ENCODE measurements at places on chromosomes 3 and 15.
A peak's percentile ranks its signal among the peaks of the same experiment; 100 is the strongest.

- DNase-seq = no peak
Measured at GRCh38 chr15:87549860-87550259, 706.7 kb downstream of the NTRK3 start.

DNA sequence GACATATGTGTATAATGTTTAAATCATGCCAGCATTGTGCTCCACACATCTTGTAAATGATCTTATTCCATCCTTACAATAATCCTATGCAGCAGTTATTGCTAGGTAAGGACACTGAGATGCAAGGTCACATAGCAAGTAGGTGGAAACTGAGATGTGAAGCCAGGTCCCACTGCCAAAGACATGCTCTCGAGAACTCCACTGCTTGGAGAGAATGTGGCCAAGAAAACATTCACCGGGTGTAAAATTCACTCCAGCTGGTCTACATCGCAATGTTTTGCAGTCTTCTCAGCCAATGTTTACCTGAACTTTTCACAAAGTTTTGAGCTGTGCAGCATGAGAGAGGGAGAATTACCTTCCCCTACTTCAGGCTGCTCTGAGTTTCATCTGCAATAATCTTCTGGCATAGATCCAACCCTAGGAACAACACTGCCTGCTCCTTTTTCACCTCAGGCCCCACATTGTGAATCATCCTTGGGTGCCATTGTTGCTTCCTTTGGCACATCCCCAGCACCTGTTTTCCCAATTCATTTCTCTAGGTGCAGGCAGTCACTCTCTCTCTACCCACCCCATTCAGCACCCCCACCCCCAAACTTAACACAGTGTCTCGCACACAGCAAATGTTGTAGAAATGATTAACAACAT is 53.5 kb upstream of the PRTG start:
- DNase-seq = no peak

GRCh38 chr15:89999676-90000185 is 1.4 kb upstream of the ZNF710 start:
- no peak for DNase-seq

- DNase-seq = no peak
Measured at GRCh38 chr3:46029953-46030543, 2.8 kb upstream of the XCR1 start.

GRCh38 chr3:8969241-8969640 is 6.0 kb upstream of the RAD18 start:
- no peak for DNase-seq

- no peak for DNase-seq
Measured at GRCh38 chr3:9627901-9628633, 21.2 kb upstream of the MTMR14 start.

GRCh38 chr15:63389902-63390670 is 8.4 kb upstream of the CA12 start:
- DNase-seq = peak; percentile 93

- DNase-seq = peak; percentile 16
Measured at GRCh38 chr3:54270816-54271526, 148.6 kb downstream of the CACNA2D3 start.

DNA sequence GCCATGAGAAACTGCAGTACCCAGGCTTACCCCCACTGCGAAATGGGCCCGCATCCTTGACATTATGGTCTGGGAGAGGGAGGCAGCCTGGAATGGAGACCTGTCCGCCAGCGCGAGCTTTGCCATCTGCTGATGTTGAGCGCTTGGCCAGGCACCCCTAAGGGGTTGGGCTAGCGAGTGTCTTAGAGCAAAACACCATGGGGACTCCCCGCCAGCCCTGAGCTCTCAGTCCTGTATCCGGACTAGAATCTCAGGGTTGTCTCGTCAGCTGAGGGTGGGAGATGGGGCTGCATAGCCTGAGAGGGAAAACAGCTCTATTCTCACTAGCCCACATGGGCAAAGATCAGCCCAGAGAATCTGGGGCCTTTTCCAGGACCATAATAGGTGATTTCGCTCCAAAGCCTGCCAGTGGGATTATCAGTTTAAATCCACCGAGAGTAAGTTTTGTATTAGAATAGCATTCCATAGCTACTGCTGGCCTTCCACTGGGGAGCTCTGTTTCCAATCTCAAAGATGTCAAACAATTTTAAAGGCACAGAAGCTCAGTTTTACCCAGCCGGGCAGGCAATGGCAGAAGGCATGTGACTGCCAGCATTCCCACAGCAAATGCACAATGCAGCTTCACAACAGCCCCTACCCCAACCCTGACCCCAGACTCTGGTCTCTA is 167.5 kb upstream of the TPM1 start:
- DNase-seq = no peak

DNA sequence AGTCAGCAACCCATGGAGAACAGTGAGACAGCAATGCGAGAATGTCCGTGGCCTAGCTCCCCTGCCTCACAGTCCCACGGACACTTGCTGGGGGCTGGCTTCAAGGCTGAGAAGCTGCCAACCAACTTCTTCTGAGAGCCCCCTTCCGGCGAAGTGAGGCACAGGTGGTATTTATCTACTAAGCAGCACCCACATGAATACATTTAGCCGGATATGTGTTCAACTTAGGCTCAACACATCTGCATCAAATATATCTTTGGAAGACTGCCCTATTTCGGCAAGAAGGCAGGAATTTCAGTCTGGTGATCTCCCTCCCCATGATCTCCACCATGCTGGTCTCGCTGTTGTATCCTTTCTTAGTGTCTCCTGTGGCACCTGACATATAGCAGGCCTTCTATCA is 340.9 kb upstream of the NR2E3 start:
- no peak for DNase-seq

GRCh38 chr3:4977001-4977852 is 2.0 kb upstream of the BHLHE40 start:
- DNase-seq = peak; percentile 7

- DNase-seq = no peak
Measured at GRCh38 chr3:27147215-27147614, 222.0 kb downstream of the NEK10 start.

- no peak for DNase-seq
Measured at GRCh38 chr15:46450810-46451182, 816.0 kb downstream of the SQOR start.

GRCh38 chr3:42658771-42659390 is 5.4 kb downstream of the ZBTB47 start:
- no peak for DNase-seq

DNA sequence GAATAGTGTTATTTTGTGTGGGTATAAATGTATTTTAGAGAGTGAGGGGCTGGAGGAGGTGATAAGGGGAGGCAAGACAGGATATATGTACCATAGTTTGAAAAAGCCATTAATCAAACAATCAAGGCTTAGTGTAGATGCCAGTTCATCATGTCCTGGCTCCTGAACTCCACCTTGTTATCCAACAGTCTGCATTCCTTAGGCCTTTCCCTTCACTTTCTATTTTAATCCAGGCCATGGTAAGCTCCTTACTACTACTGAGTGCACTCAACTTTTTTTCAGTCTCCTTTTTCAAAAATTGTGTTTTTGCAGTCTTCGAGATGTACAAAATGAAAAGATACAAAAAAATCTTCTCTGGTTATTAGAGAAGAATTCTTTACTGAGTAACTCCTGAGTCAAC is 700.5 kb upstream of the NAALADL2 start:
- DNase-seq = no peak

- DNase-seq = no peak
Measured at GRCh38 chr3:130543322-130543721, 26.3 kb downstream of the COL6A6 start.

DNA sequence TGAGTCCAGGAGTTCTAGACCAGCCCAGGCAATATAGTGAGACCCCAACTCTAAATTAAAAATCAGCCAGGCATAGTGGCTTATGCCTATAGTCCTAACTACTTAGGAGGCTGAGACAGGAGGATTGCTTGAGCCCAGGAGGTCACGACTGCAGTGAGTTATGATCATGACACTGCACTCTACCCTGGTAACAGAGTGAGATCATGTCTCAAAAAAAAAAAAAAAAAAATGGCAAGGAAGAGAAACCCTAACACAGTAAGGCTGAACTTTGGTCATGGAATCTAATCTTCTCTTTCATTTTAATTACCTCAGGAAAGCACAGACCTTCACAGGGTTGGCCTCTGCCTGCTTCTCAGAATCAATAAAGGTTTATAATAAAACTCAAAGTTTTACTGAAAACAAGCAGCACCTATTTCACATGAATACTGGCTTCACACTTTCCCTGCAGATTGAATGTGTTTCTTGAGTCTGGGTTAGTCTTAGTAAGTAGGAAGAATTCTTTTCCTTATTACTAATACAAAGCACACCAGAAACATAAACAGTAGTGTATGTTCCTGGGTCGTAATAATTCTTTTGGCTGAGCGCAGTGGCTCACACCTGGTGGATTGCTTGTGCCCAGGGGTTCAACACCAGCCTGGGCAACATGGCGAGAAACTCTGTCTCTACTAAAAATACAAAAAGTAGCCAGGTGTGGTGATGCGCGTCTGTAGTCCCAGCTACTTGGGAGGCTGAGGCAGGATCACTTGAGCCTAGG is 11.6 kb upstream of the NR2C2 start:
- DNase-seq = no peak

- DNase-seq = no peak
Measured at GRCh38 chr3:58502872-58503271, 11.0 kb downstream of the KCTD6 start.

DNA sequence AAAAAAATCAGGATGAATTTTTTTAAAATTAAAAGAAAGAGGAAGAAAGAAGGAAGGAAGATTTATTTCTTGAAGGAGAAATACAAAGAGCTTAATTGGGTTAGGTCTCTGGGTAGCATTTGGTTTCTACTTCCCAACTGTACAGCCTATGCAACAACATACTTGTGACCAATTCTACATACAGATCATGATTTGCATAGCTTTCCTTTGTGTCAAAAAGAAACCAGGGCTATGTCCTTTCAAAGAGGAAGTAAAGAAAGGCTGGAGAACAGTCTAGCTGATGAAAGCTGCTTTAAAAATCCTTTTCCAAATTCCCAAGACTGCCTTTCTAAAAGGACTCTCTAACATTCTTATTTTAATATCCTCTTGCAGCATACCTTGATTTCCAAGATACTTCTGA is 6.1 kb upstream of the HGD start:
- no peak for DNase-seq

DNA sequence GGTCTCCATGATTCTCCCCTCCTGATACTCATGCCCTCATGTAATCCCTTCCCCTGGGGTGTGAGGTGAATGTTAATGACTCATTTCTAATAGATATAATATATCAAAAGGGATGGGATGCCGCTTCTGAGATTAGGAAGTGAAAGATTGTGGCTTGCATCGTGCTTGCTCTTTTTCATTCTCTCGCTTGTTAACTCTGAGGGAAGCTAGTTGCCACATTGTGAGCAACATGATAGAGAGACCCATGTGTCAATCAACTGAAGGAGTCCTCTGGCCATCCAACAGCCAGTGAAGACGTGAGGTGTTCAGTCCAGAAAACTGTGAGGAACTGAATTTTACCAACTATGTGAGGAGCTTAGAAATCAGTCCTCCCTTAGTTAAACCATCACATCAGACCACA is 28.9 kb upstream of the DRD3 start:
- no peak for DNase-seq

DNA sequence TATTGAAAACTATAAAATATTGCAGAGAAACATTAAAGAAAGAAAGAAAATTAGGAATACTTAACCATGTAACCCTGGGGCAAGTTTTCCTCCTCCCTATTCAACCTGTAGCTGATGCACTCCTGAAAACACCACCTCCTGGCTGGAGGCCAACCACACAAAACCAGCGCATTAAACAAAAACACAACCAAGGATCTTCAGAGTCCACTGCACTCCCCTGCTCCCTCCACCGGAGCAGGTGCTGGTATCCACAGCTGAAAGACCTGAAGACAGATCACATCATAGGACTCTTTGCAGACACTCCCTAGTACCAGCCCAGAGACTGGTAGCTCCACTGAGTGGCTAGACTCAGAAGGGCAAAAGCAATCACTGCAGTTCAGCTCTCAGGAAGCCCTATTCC is 13.6 kb upstream of the ADAMTS17 start:
- no peak for DNase-seq

GRCh38 chr15:96296264-96296663 is 34.2 kb upstream of the NR2F2 start:
- no peak for DNase-seq

DNA sequence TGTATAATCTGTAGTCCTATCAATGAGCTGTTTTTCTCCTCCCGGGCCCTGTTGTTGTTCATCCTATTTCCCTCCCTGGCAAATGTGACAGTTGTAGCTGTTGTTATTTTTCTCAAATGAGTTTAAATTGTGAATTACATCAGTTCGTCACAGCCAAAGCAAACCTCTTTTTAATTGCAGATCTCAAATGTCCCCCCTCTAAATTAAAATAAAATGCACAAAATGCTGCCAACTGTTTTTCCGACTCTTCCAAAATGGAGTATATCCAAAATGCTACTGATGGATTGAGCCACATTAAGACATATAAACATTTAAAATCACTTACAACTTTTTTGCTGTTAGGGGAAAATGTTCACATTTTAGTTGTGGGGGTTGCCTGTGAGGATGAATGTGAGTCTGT is 29.8 kb upstream of the SUCLG2 start:
- DNase-seq = no peak

- no peak for DNase-seq
Measured at GRCh38 chr3:74633021-74633420, 18.6 kb upstream of the CNTN3 start.

DNA sequence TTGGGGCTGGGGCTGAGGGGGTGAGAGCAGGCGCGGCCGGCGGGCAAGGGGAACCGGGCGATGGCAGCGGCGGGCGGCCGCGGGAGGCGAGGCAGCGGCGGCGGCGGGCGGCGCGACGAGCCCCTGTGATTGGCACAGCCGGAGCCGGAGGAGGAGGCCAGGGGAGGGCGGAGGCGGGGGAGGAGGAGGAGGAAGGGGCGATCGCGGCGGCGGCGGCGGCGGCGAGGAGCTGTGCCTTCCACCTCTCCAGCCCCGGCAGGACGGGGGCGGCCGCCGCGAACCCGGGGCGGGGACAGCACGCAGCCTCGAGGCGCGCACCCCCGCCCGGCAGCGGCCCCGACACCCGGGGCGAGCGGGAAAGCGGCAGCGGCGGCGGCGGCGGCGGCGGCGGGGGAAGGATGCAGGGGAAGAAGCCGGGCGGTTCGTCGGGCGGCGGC is at the start of gene SLCO3A1:
SLCO3A1 (plus strand) TSS at position 198 of the 437 bp plus-strand sequence.
- DNase-seq = peak; percentile 54

DNA sequence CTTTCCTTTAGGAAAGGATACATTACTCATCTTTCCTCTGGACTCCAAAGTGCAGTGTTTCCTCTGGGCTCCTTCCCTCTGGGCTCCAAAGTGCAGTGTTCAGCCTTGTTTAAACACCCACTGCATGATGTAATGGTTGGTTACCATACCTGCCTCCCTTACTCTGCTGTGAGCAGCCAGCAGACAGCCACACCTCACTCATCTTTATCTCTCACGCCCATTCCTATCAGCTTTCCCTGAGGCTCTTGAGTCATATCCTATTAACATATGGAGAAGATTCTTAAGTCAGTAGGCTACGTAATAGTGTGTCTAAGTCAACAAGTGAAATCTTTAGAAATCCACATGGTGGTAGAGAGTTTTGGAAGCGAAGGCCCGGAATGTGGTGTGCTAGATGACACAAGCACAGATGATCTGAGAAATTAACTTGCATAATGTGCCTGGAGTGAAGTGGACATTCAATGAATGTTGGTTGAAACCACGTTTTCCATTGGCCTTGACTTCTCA is 97.2 kb upstream of the CTNNB1 start:
- no peak for DNase-seq

GRCh38 chr3:152497457-152497856 is 228.7 kb downstream of the MBNL1 start:
- DNase-seq = no peak

GRCh38 chr3:42489116-42489936 is 13.1 kb upstream of the VIPR1 start:
- no peak for DNase-seq

Measured in NCI-H2081 (cell line).